ENCODE measurements at places on chromosomes 1 and 21.

- ATAC-seq, result no peak
These were observed 15.0 kb upstream of the PTPN14 start for GRCh38 chr1:214566158-214567104.

DNA sequence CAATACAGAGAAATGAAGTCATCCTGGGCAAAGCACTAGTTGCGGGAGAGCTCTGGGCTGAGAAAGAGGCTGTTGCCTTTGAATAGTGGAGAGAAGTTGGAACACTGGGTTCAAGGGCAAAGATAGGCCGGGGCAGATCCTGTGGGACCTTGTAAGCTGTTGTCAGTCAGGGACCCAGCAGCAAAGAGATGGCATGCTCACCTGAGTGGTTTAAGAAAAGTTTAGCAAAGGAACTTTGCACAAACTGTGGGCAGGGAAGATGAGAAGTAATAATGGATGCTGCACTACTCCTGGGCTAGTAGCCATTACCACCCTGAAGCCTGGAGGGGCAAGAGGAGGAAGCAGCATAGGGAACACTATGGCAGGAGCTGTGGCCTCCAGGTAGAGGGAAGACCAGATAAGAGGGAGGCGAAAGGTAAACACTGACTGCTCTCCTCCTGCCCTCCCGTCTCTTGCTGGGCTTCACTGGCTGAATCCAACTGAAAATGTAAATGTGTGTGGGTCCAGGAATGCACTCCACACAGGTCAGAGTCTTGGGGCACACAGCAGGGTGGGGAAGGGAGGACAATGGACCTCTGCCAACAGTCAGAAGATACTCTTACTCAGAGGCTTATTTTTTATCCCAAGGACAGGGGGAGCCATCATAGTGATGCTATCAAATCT is 129.2 kb downstream of the PLPP3 start:
- ATAC-seq, result no peak

DNA sequence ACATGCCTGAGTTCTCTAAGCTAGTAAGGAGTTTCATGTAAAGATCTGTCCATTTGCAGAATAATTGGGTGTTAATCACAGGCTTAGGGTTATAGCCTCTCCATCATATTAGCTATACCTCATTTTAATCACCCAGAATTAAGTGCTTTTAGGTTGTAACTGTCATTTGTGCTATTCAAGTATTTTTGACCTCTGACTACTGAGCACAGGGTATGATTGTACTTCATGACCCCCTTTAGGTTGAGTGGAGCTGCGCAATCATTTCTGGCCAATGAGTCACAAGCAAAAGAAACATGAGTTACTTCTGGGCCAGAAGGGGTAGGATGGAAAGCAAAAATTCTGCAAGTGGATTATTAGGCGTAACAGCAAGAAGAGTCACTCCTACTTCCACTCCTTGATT is 8.4 kb upstream of the SNX7 start:
- ATAC-seq, result no peak

- ATAC-seq, result peak; percentile 68
These were observed 73.6 kb upstream of the COG2 start for GRCh38 chr1:230568676-230569075.
